ENCODE measurements at places on chromosomes 2 and 18.

DNA sequence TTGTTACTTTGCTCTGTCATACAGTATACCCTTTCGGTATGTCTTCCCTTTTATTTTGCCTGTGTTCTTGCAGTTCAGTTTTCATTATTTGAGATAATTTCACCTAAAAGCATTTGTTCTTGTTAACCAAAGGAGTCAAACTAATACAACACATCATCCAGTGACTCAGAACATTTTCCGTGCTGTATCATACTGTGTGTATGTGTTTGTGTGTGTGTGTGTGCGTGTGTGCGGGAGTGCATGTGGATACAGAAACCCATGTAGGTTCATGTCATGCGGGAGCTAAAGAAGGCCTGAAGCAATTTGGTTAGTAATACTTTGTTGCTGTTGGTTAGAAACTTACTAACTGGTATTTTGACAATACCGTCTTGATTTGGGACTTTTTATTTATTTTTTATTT lies 60.0 kb downstream of the CEP192 start:
- DNase-seq: no peak

DNA sequence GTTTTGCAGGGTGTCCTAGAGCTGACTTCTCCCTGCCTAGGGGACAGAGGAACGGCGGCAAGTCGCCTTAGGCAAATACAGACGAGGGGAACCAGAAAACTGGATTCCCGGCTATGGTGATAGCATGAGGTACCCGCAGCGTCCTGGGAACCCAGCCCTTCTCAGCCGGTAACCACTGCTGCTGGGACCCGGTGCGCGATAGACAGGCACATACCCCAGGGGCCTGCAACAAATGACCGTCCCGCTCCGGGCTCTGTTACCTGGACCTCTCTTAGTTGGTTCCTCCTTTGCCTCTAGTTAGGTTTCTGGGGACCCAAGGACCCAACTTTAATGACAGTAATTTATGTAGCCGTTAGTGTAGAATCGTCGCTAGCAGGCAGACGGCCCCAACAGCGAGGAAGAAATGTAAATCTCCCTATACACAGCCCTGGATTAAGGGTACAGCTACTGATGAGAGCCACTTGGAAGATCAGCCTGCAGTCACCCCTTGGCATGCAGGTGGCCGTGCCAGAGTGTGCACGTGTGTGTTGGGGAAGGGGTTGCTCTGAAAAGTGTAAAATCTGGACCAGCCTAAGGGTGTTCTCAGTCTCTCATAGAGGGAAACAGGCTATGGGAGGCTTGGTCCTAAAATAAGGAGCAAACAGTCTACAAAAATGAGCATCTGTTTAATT lies 819 bp upstream of the SERPINE2 start:
- no peak for DNase-seq

DNA sequence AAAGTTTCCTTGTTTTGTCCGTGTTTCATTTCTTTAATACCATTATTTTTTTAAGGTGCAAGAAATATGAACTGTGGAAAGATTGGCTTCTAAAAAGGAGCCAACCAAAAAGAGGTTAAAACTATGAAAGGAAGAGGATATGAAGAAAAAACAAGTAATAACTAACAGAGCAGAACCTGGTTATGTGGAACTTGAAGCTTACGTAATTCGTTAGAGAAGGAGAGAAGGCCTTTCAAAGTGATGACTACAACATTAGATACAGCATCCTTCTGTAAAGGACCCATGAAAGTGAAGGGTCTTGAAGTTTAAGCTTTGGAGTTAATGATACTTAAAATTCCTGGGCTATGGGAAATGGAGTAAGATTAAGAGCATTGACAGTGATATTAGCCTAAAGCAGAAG lies 84.5 kb downstream of the ANKRD12 start:
- DNase-seq: no peak

DNA sequence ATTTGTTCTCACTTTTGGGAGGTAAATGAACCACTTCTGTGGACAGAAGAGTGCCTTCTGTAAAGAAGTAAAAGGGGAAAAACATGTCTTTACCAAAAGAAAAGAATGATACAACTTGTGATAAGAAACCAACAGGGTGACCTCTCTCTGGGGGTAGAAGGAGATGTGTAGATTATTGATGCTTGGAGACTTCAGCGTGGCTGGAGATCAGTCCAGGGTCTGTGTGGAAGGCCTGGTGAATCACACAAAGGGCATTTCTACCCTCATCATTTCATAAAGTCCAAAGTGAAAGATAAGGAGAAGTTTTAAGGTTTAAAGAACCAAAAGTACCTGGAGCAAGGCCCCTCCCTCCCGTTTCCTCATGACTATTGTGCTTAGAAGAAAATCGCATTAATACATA lies 142.5 kb downstream of the NCK2 start:
- no peak for DNase-seq

Data from hindlimb muscle (tissue), 1 donor.